Effector CD4-positive, alpha-beta T cell (primary cell): ENCODE measurements at places on chromosomes 6 and 20.

DNA sequence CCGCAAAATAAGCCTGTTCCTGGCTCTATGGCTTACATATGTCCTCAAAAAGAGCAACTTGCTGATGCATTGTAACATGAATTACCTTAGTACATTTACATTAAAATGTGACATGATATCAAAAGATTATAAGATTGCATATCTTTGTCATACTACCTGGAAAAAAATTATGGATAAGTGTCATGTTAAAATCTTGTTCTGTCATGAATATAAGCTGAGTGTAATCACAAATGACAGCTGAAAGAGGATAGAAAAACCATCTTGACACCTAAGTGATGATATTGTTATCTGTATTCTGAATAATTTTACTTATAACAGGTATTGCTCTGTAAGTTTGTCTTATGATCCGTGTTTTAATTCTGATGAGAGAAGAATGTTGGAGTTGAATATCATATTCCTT lies 503.0 kb upstream of the RNF217 start:
- DNase-seq: no peak

GRCh38 chr6:33672808-33673207 lies 38.7 kb downstream of the UQCC2 start:
- DNase-seq: no peak

- no peak for DNase-seq
Measured at GRCh38 chr6:9482030-9482738, 932.7 kb downstream of the TFAP2A start.

- DNase-seq: no peak
Measured at GRCh38 chr6:28737750-28738395, 185.9 kb downstream of the TRIM27 start.

GRCh38 chr20:53828088-53828681 lies 234.5 kb upstream of the ZNF217 start:
- DNase-seq: no peak

GRCh38 chr6:19866985-19867627 lies 29.9 kb downstream of the ID4 start:
- no peak for DNase-seq

DNA sequence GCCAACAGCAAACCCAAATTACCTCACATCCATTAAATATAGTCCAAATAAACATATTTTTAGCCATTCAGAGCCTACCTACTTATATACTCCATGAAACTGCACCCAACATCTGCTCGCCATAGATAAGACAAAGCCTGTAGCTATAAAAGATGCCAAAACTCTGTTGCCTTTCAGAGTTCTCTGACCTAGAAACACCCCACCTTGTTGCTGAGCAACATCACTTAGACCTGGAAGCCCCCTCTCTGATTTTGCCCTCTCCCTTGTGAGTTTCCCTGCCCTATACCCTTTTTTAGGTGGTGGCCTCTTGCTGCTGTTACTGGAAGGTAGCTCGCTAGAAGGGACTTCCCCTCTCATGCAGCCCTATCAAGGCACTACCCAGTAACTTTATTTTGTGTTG lies 27.7 kb upstream of the FBXL4 start:
- DNase-seq: no peak

GRCh38 chr20:1946762-1947534 lies 46.9 kb downstream of the PDYN start:
- no peak for DNase-seq

- DNase-seq: no peak
Measured at GRCh38 chr6:134669485-134669884, 280.4 kb downstream of the ALDH8A1 start.

GRCh38 chr20:19492687-19493336 lies 265.2 kb upstream of the RIN2 start:
- DNase-seq: no peak

DNA sequence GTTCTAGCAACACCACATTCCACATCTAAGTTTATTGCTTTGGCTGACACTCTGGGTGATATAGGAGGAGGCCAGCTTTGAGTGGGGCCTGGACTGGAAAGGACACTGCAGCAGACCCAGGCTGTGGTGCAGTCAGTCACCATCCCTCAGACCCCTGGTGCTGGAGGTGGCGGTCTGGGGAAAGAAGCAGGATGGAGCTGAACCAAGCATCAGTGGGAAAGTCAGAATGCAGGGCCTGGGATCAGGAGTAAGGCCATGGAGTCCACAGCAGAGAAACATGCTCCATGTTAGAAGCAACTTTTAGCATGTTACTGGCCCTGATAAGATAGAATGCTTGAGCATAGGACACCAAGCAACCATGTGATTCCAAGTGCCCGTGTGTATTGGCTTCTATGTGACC lies 5.9 kb downstream of the HLA-A start:
- no peak for DNase-seq
